ENCODE measurements at places on chromosomes 16 and 17. TPM values are rescaled to one million over a fixed set of nuclear protein-coding genes. Genes with fewer than 3 reads are reported as not detected.

The BRICD5 gene
- total RNA-seq: 0.18 TPM

The MT1G gene
- total RNA-seq: not detected

The KRTAP4-6 gene
- not detected for total RNA-seq

The PITPNM3 gene
- total RNA-seq: 0.56 TPM

The ASIC2 gene
- total RNA-seq: under 0.01 TPM

The DRC7 gene
- total RNA-seq: not detected

The PMP22 gene
- total RNA-seq: 33.5 TPM

The TPSD1 gene
- not detected for total RNA-seq

The SPATA22 gene
- 0.28 TPM for total RNA-seq

The NGFR gene
- 0.18 TPM for total RNA-seq

The CD300E gene
- total RNA-seq: not detected

The TMC7 gene
- total RNA-seq: 0.28 TPM

DNA sequence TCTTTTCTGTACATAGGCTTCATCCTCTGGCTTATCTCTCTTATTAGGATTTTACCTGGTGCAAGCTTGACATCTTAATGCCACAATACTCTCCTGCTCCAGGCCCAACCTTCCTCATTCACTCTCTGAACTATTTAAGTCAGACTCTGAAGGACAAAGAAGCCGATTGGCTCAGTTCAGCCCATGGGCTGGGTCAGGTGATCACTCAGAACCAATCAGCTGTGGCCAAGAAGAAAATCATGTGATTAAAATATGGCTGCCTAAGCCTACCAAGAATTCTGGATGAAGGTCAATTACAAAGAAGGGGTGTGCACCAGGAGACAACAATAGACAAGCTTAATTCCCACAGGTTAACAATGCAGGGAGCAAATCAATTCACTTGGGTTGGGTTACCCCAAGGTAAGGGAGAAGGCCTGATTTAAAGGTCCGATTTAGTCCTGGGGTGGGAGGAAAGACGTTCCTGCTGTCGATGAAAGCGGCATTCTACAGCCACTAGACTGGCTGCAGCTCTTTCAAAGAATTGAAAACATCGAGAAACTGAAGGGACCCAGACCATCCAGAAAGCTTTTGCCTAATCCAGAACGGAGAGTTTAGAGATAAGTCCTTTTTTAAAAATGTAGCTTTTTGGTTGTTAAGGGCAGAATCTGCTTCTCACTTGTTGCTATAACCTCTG lies 42.9 kb upstream of the NFAT5 start:
- DNase-seq: no peak

GRCh38 chr17:62808576-62808970 lies 459 bp upstream of the MARCHF10 start:
- no peak for DNase-seq

GRCh38 chr16:86403541-86404163 lies 106.7 kb upstream of the FOXF1 start:
- DNase-seq: no peak

DNA sequence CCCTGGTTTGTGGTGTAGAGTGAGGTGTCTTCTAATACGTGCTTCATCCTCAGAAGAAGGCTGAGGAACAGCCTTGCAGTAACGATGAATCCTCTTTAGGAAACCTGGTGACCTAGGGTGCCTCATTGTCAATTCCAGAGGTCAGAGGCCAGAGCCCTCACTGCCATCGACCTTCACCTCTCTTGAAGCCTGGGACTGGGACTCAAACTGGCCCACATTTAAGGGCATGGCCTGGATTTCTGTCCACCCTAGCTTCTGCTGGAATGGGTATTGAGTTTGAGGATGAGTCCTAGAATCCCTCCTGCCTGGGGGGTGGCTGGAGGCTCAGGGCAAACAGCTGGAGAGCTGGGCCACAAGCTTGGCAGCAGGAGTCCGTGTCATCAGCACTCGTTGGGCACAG lies 38.6 kb downstream of the ELAC2 start:
- no peak for DNase-seq

DNA sequence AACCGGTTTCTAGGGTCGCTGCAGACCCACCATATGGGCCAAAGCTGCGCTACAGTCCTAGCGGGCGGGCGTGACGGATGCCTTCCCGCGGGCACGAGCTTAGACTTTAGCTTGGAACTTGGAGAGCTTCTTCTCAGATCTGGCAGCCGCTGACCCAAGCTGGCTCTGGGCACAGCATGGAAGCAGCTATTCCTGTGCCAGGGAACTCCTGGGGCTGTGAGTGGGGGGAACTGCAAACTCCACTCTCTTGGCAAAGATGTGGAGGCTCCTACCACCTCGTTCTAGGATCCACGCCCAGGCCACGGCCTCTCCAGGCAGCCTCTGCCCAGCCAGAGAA lies 8.8 kb downstream of the FAAP100 start:
- no peak for DNase-seq

GRCh38 chr16:62177351-62178203 lies 141.3 kb upstream of the CDH8 start:
- DNase-seq: no peak

DNA sequence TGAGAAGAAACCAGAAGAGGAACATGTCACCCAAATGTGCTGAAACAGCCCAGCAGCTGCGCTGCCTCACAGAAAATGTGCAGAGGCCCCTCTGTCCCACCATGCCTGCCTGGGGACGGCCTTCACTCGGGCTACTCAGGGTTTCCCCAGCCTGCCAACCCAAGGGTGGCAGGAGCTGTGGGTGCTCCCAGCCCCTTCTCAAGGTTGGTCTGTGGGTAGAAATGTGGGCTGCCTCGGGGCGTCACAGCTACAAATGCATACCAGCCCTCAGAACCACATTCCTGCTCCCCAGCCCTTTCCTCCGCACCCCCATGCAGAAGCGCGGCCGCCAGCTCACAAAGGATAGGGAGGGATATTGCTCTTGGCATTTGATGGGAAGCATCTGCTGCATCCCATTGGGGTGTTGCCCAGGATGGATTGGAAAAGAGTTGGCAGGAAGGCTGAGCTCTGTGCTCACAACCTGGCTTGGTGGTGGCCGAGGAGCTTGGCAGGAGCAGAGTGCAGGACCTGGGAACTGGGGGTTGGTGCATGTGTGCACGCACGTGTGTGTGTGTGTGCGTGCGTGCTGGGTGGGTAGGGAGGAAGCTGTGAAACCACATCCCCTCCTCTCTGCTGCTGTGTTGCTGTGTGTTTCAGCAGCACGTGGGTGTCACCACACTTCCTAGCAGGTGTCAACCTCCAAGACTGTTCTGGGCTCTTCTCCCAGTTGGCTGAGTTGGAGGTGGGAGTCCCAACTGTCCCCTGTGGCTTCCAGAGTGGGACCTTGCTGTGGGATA lies 304.4 kb downstream of the SEC14L1 start:
- DNase-seq: peak; percentile 66

DNA sequence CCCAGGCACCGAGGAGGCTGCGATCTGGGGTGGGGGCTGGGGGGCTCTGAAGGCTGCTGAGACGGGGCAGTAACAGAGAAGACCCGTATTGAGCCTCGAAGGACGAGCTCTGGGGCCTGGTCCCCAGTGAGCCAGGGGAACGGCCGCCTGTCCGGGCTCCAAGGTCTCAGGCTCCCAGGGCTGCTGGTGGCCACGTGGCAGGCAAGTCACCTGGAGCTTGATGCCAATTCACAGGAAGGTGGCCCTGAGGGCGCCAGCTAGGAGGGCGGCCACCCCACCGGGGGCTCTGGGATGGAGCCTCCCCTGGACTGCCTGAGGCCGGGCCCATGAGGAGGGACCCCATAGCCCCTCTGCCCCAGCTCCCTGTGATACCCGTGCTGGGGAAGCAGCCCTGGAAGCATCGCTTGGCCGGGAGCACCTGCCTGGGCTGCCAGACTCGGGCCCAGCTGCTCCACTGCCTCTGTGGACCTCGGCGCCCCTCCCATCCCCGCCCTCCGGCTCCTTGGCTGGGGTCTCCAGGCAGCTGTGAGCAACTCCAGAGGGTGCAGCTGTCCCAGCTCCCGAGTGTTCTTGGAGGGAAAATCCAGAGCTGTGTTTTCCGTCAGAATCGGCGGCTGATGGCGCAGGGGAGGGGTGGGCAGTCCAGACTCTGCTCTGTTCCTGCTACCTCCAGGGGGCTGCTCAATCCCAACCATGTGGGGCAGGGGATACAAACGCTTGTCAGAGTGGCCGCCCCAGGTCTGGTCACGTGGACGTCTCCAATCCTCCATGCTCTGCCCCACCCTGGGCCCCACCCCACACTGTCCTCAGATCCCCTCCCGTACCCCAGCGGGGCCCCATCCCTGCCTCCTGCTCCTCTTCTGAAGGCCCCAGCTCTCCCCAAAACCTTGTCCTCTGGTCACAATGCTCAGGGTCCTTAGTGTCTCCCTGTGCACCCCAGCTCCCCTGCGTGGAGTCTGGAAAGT lies 67.2 kb upstream of the GNG13 start:
- no peak for DNase-seq

DNA sequence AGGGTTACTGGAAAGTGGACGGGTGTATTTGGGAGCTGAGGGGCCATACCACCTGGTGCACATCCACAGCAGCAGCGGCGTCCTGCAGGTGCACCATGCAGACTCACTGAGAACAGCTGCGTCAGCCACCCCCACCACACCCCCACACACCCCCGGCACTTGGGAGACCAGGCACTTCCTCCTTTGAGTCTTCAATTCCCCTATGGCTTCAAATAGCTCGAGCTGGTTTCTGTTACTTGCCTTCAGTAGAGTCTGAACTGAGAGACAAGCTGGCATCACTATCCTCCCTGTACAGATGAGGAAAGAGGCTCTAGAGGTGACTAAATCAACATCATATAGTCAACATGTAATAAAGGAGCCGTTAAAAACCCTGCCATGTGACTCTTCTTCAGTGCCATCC lies 15.4 kb downstream of the CUEDC1 start:
- DNase-seq: no peak

DNA sequence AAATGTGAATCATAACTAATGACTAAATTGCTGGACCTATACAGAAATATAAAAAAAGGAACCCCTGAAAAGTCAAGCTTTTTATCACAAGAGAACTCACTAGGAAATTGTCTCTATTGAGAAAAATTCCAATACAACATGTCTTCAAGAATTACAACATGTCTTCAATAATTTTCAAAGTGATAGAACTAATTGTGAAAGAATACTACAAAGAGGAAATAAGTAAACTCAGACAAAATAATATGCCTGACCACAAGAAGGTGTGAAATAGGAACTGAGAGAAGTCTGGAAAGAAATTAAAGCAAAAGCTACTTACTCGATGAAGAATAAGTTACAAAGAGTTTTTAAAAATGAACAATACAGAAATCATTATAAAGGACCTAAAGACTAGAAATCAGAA lies 29.9 kb upstream of the OR1G1 start:
- DNase-seq: no peak

DNA sequence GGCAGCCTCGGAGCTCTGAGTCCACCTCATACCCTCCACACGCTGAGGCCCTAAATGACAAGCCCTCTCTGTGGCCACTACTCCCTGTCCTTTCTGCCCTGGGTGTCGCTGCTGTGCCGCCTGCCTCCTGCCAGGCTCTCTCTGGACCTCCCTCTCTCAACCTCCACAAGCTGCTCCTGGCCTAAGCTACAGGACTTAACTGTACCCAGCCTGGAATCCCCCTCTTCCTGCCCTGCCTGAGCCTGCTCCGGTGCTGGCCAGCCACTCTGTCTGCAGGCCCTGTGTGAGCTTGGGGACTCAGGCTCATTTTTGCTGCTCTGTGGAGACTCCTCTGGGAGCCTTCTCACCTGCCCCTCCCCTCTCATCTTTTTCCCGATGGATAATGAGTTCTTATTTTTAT lies 21.5 kb downstream of the IFT140 start:
- no peak for DNase-seq

- DNase-seq: no peak
Observed at GRCh38 chr16:2005646-2006045, 4.0 kb downstream of the ZNF598 start.

- no peak for DNase-seq
Observed at GRCh38 chr17:19415311-19415710, 4.3 kb downstream of the RNF112 start.

DNA sequence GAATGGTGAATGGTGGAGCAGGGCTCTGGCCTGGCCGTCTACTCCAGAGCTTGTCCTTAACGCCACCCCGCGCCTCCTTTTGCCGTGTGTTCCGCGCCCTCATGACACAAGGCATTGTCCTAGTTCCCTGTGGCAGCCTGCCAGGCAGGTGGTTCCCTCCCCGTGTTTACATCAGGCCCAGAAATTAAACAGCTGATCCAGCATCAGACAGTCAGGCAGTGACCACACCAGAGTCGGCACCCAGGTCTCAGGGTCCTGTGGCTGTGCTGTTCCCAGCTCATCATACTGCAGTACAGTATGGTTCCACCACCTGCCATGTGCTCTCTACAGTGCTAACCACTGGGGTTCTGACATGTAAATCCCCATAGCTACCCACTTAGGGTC lies 119.7 kb downstream of the RAB11FIP4 start:
- no peak for DNase-seq

- DNase-seq: no peak
Observed at GRCh38 chr17:29571883-29572681, 3.6 kb downstream of the TP53I13 start.

DNA sequence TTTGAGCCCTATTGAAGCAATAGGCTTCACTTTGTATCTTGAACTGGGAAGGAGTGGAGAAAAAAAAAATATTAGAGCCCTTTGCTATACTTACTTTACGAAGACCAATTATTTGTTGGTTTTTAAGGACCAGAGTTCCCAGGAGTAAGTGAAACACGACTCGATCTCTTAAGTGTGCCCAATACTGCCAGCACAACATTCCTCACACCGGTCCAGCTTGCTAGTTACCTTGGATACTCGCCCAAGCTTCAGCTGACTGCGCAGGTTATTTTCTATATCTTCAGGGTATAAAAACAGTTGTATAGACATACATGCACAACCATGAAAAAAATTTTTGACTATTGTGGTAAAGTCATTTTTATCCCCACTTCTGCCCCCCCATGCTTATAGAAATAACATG lies 72.1 kb downstream of the RPTOR start:
- DNase-seq: no peak

- DNase-seq: no peak
Observed at GRCh38 chr17:34723875-34724274, 144.5 kb downstream of the TMEM132E start.

DNA sequence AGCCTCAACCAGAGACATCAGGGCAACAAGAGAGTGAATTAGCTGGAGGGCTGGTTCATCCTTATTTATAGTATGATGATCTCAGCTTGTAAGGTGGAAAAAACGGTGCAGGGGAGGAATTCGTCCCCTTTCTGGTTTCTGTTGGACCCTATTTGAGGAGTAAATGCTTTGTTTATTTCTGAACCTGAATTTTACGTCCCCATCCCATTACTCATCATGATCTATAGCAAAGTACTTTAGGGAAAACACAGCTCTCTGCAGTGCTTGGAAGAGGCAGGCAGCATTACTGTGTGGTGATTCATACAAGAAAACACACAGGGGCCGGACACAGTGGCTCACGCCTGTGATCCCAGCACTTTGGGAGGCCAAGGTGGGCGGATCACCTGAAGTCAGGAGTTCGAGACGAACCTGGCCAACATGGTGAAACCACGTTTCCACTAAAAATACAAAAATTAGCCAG lies 8.0 kb upstream of the VAT1L start:
- peak; percentile 98 for DNase-seq

- DNase-seq: peak; percentile 26
Observed at GRCh38 chr17:33266116-33266515, 27.0 kb downstream of the ASIC2 start.

- DNase-seq: no peak
Observed at GRCh38 chr17:43620581-43620980, 41.1 kb downstream of the MEOX1 start.
